Activated B cell treated with CpG ODN at 0.5 μM for 24 hours (primary cell): ENCODE measurements at places on chromosomes 6 and 20. TPM values are rescaled to one million over a fixed set of nuclear protein-coding genes. Genes with fewer than 3 reads are reported as not detected.

GRCh38 chr6:4102687-4103244 lies 23.8 kb upstream of the FAM217A start:
- DNase-seq = no peak

- DNase-seq = no peak
Measured at GRCh38 chr6:138106665-138107077, 548 bp downstream of the PERP start.

The KIF3B gene
- 25.9 and 28.4 TPM in 2 replicates for total RNA-seq

The TUBB1 gene
- total RNA-seq = 0.05 and 0.09 TPM in 2 replicates

The SLC22A16 gene
- not detected in 2 replicates for total RNA-seq

- no peak for DNase-seq
Measured at GRCh38 chr20:51914758-51915157, 112.4 kb upstream of the SALL4 start.

GRCh38 chr6:5438922-5439584 lies 177.7 kb downstream of the FARS2 start:
- no peak for DNase-seq

DNA sequence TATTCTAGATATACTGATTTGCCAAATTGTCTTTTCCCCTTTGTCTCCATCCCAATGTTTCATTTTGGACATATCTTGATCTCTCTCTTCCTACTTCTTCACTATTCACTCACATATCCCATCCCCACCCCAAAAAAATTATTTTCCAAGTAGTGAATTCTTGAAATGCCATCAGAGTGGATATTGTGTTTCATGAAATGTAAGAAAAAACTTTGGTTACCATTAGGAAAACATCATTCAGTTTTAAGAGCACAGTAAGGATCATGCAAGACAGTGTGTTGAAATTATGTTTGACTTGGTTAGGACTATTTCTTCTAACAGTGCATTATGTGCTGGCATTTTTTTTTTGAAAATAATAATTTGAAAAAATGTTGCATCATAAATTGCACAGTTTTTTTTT lies 5.7 kb downstream of the RSPO3 start:
- DNase-seq = no peak

DNA sequence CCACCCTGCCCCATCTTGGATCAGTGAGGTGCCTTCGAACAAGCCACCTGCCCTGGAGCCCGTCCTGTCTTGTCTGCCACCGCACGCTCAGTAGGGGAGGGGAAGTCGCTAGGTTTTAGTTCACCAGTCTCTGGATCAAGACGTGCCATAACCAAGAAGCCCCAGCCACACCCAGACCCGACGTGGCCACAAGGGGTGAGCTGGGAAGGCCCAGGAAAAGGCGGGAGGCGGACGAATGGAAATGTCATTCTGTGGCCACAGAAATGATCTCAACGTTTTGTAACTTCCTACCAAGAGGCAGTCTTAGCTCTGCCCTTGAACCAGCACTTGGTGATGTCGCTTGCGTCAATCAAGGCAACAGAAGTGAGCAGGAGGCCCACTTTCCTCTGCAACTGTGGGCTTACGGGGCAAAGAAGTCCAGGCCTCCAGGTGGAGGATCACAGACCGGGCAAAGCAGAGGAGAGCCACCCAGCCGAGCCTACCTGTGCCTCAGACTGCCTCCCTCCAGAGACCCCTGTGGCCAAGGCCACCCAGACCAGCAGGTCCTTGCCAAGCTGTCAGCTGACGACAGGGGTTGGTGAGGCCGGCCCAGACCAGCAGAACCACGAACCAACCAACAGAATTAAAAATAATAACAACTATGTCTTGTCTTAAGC lies 14.5 kb downstream of the GMEB2 start:
- DNase-seq = no peak

DNA sequence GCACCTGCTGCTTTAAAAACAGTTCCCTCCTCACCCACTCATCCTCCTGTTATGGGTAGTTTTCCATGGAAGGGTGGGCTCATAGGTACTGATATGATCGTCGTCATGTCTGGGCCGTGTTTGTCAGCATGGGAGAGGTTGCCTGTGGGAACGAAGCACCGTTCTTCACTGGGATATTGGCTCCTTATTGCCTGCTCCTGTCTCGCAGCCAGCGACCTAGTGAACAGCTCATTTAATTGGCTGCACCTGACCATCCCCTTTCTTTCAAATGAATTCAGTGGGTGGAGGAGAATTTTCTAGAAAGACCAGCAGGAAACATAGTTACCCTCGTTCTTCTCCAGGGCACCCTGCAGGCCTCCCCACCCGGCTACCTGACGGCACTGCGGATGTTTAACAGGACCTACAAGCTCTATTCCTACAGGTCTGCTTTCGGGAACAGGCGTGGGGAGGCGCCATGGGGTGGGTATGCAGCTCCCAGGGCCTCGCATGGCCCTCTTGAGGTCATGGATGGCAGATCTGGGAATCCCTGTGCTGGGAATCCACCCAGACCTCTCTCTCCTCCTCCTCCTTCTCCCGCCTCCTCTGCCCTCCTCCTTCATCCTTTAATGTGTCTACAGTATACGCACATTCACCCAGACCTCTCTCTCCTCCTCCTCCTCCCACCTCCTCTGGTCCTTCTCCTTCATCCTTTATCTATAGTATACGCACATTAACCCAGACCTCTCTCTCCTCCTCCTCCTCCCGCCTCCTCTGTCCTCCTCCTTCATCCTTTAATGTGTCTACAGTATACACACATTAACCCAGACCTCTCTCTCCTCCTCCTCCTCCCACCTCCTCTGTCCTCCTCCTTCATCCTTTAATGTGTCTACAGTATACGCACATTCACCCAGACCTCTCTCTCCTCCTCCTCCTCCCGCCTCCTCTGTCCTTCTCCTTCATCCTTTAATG lies 21.9 kb downstream of the ENTPD6 start:
- no peak for DNase-seq

GRCh38 chr6:157891544-157892362 lies 68.7 kb downstream of the SNX9 start:
- no peak for DNase-seq

DNA sequence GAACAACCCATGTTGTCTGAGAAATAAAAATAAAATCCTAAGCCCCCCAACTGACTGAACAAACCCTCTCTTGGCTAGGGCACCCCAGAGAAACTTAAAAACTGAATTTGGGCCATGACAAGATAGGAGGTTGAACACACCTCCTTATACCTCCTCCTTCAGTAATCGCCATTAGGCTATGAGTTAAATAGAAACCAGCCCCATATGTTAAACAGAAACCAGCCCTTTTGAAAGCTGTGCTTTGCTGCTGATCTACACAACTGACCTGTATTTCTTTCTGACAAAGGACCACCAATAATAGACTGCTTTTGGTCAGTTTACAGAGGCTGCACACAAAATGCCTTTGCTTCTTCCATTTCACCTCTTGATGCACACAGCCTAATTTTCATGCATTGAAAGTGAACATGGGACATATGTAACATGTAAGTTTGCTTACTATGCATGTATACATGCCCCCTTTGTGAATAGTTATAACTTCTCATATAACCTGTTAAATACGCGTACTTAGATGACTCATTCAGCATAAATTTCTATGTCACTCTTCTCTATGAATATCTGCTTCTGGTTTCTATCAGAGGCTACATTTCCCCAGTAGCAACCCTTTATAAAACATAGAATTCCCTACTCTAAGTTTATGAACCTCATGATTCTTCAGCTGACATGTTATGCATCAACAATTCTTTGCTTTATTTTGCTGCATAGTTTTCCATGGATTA lies 462.9 kb downstream of the COL12A1 start:
- no peak for DNase-seq

DNA sequence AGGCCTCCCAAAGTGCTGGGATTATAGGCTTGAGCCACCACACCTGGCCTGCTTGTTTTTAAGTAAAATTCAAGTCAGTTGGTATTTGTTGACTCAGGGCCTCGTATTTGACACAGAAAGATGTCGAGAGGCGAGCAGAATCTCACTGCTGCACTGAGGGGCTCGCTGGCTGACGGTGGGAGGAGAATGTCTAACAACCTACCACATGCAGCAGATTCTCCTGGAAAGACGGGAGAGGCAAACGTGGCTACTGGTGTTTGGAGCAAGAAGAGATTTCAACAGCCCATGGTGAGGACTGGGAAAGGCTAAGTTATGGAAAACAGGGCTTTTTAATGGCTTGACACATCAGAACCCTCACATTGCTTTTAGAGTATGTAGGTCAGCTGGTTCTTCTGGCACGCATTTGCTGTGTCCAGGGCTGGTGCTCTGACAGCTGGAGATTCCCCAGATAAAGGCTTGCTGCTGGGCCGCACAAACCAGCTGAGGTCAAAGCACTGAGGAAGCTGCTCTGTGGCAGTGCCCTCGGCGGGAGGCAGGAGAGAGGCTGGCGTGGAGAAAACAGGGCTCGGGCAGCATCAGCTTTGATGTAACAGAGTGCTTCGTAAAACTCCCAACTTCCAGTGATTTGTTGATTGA lies 84.2 kb upstream of the FRMD1 start:
- DNase-seq = no peak

DNA sequence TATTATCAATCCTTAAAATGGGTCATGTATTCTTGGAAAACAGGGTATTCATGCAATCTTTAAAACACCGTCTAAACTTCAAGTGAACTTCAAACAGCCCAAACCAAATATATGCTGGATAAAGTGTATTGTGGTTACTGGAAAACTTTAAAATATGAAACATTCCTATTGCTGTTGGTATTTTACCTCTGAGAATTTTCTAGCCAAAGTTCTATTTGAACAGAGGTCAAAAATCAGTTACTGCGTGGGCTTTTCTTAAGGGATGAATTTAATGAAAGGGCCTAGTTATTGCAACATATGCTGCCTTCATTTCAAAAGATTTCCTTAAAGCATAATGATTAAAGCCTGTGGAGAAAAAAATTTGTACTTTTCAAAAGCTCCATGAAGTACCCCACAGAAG lies 436.0 kb downstream of the PLCB1 start:
- DNase-seq = no peak

- DNase-seq = no peak
Measured at GRCh38 chr6:98636941-98637340, 197.4 kb upstream of the POU3F2 start.

The C6orf58 gene
- total RNA-seq = not detected in 2 replicates

The CDH26 gene
- 1.4 and 1.6 TPM in 2 replicates for total RNA-seq

The PRL gene
- not detected in 2 replicates for total RNA-seq

GRCh38 chr20:57685146-57685758 lies 24.6 kb downstream of the PMEPA1 start:
- no peak for DNase-seq

- DNase-seq = no peak
Measured at GRCh38 chr20:8433291-8433690, 301.2 kb downstream of the PLCB1 start.

DNA sequence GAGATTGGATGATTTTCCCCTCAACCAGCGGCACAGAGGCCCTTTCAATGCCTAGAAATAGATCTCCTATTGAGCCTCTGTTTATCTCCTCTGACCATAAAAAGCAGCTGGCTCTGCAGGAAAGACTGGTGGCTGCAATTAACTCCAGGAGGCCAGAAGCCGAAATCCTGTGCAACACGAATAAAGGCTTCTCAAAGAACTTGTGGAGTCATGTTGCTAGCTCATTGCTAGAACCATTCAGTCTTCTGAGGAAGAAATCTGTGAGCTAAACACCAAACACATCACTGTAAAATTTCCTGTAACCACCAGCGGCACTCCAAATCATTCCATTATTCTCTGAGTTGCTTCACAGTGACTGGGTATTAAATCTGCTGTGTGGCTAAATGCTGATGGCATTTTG lies 49.1 kb upstream of the TPD52L1 start:
- no peak for DNase-seq
